ENCODE measurements at places on chromosomes 11 and 22.
A peak's percentile ranks its signal among the peaks of the same experiment; 100 is the strongest.

GRCh38 chr11:123483058-123483457 is 53.0 kb downstream of the GRAMD1B start:
- DNase-seq = no peak

DNA sequence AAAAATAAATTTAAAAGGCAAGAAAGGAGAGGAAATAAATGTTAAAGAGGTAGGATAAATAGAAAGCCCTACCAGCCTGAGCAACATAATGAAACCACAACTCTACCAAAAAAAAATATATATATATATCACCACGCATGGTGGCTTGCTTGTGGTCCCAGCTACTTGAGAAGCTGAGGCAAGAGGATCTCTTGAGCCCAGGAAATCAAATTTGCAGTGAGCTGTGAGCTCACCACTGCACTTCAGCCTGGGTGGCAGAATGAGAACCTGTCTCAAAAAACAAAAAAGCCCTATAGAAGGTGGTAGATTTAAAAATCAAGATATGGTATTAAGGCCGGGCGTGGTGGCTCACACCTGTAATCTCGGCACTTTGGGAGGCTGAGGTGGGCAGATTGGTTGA is 10.5 kb downstream of the NUCB2 start:
- no peak for DNase-seq

DNA sequence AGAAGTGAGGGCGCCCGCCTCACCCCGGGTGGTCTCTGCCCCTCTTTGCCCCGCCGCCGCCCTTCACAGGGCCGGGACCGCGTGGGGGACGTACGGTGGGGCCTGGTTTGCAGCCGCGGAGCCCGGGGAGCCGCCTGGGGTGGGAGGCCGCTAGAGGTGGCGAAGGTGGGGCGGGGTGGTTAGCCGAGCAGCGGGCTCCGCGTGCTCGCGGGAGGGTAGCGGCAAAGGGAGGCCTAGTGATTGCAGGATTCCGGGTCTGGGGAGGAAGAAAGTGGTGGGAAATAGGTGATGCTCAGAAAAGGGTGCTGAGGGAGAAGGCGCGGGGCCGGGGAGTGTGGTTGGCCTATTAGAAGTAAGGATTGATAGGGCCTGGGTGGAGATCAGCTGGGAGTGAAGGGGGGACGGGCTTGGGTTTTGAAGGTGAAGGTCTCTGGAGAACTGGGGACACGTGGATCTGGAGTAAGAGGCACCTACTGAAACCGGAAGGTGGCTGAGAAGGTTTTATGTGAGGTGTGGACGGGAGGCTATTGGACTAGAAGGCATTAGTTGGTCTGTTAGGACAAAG is 571 bp downstream of the FAR1 start:
- DNase-seq = no peak

GRCh38 chr22:30397656-30398635 is 1.1 kb downstream of the SEC14L2 start:
- peak; percentile 26 for DNase-seq
